ENCODE measurements at places on chromosomes 13 and 19. TPM values are rescaled to one million over a fixed set of nuclear protein-coding genes. Genes with fewer than 3 reads are reported as not detected.

The FXYD1 gene
- total RNA-seq, result 2.8 TPM

The NLRP4 gene
- total RNA-seq, result not detected

- no peak for DNase-seq
Observed at GRCh38 chr19:39823686-39824085, 10.3 kb downstream of the DYRK1B start.

GRCh38 chr13:52810011-52810410 lies 38.4 kb downstream of the PCDH8 start:
- no peak for DNase-seq

- DNase-seq, result no peak
Observed at GRCh38 chr19:47376589-47377144, 27.6 kb downstream of the DHX34 start.

DNA sequence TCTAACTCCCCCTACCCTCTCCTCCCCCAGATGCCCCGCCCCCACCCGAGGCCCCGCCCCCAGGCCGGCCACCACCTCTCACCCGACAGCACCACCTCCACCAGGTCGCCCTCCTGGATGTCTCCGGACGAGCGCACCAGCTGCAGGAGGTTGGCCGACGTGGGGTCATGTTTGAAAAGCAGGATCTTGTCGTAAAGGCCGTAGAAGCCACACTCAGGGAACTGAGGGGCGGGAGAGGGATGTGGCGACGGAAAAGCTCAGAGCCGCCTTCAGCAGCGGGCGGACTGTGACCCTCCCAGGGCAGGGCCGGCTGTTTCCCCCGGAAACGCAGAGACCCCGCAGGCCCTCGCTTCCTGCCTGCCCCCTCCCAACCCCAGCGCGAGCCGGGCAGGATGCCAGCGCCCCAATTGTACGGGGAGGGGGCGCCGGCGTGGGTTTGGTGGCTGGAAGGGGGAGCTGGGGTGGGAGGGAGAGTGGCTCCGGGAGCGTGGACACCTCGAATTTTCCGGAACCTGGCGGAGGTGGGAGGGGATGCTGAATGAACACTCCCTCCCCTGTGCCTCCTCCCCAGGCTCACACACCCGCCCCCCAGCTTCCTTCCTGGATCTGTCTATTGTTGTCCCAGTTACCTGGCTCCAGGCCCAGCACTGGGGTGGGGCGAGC lies 3.0 kb downstream of the PRKD2 start:
- peak; percentile 90 for DNase-seq

The RDH8 gene
- total RNA-seq, result not detected

Measured in pancreas (tissue), 10 donors.